ENCODE measurements at places on chromosomes 13 and 19.

DNA sequence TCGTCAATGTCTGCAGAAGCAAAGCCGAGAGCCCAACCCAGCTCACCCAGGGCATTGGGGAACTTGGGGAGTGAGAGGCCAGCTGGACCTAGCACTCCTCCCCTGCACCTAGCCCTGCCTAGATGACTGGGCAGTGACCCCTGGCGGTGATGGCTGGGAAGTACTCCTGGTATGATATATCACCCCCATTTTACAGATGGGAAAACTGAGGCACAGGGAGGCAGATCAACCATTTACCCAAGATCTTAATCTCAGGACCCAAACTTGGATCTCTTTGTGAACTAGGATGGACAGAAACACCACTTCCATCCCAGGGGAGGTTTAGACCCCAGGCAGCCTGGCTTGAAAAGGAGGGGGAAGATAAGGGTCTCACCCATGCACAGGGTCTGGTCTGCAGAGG is 43.5 kb downstream of the CCL25 start:
- no peak for DNase-seq

- DNase-seq = no peak
Observed at GRCh38 chr13:110499621-110500281, 61.8 kb downstream of the RAB20 start.

DNA sequence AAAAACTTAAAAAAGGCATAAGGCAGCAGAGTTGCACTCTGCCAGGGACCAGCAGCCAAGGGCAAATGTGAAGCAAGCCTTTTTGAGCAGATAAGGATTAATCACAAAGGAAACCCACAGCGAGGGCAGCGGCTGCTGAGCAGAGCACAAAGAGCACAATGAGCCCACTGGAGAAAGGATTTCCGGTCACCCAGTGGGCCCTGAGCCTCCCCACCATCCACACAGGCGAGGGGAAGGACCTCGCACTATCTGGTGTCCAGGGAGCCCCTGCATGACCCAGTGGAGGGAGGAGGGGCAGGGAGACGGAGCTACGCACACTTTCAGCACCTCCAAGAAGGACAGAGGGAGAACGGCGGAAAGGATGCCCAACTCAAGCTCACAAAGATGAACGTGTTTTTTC is 40.0 kb downstream of the COL4A1 start:
- DNase-seq = peak; percentile 33

DNA sequence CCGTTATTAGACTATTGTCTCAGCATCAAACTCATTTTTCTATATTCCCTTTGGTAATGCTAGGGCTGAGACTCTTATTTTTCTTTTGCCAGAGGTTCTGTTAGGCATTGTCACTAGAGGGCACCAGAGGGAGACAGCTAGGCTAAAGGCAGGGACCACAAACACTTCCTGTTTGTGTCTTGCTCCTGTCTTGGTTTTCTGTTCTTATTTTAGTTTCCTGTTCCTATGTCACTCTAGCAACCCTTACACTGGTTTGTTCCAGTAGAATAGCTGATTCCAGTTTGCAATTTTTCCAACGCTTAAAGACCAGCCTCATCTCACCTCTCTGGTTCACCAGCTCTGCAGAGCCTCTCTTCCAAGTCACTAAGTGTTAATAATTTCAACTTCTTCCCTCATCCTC is 772.0 kb downstream of the DIAPH3 start:
- DNase-seq = peak; percentile 25

DNA sequence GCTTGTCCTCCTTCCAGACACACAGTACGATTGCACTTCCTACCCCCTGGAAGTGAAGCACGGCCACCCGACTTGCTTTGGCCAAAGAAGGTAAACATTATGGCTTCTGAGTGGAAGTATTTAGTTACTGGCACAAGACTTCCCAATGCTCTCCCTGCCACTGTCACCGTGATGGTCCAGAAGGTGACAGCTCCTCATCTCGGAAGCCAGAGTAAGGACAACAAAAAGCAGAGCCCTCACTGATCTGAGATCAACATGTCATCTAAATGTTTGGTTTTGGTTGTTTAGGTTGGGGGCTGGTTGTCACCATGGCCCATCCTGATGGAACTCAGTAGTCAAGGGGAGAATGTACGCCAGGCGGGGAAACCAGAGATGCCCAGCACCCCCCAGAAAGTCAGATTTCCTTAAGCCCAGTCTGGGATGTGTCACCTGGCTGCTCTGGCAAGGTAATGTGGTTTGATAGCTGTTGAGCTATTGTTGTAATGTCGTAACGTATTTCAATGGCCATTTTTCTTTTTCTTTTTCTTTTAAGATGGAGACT is 170.1 kb upstream of the ZNF536 start:
- DNase-seq = no peak

- no peak for DNase-seq
Observed at GRCh38 chr13:93430381-93430780, 203.8 kb downstream of the GPC6 start.

GRCh38 chr19:1284293-1284978 is 1.2 kb upstream of the EFNA2 start:
- DNase-seq = no peak

DNA sequence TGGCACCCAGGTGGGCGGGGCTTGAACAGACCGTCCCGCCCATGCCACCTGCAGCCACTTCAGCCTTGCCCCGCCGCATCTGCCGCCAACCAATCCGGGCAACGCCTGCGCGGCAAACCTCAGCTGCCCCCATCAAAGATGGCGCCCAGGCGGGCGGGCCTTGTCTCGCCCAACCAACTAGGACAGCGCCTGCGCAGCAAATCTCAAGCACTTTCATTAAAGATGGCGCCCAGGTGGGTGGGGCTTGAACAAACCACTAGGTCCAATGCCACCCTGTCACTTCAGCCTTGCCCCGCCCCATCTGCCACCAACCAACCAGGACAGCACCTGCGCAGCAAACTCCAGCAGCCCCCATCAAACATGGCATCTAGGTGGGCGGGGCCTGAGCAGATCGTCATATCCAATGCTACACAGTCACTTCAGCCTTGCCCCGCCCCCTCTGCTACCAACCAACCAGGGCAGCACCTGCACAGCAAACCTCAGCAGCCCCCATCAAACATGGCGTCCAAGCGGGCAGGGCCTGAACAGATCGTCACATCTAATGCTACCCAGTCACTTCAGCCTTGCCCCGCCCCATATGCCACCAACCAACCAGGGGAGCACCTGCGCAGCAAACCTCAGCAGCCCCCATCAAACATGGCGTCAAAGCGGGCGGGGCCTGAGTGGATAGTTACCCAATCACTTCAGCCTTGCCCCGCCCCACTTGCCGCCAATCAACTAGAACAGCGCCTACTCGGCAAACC is 1.4 kb downstream of the PEG3 start:
- DNase-seq = no peak

GRCh38 chr13:19984430-19985218 is 26.1 kb downstream of the ZMYM2 start:
- DNase-seq = no peak

GRCh38 chr13:87906411-87906810 is 235.2 kb downstream of the SLITRK5 start:
- no peak for DNase-seq

- DNase-seq = no peak
Observed at GRCh38 chr13:110506859-110507566, 54.5 kb downstream of the RAB20 start.

GRCh38 chr13:97233499-97233898 is 11.4 kb downstream of the MBNL2 start:
- DNase-seq = no peak

- no peak for DNase-seq
Observed at GRCh38 chr13:101303521-101303920, 112.8 kb downstream of the NALCN start.

DNA sequence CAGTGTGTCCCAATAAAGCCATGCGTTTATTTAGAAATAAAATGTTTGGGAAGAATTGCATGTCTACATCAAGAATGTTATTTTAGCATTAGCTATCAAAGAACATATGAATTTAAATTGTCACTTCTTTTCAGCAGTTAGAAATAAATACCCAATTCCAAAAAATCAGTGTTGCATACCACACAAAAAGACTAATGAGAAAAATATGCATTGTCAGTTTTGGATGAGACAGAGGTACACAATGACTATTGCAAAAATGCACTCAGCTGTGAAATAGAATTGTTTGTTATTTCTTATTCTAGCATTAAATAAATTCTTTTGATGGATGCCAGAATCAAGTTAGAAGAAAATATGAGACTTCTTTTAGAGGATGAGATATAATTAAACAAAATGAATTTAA is 833.9 kb downstream of the SLITRK1 start:
- no peak for DNase-seq

GRCh38 chr13:101092985-101093384 is 323.3 kb downstream of the NALCN start:
- no peak for DNase-seq

DNA sequence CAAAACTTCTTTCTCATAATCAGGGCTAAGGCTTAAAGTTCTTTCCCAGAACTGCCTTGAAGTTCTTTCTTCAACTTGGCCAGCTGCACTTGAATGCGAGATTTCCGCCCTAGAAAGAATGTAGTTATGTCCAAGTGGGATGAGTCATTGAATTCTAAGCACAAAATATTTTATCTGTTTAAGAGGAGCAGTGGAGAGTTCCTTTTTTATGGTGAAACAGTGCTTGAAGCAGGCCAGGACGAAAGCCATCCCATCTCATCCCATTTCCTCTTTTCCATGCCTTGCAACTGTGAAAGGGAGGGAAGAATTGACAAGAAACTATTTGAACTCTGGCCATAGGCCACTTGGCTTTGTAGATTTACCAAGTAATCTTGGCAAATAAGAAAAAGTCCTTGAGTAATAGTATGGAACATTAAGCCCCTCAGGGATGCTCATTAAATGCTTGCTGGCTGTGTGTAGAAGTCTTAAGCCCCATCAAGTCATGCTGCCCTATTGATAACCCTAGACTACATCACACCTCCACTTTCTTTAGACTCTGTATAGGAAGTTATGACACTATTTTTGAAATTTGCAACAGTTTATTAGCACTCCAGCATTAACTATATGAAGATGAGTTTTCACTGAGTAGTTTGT is 174.5 kb downstream of the KCTD12 start:
- no peak for DNase-seq

DNA sequence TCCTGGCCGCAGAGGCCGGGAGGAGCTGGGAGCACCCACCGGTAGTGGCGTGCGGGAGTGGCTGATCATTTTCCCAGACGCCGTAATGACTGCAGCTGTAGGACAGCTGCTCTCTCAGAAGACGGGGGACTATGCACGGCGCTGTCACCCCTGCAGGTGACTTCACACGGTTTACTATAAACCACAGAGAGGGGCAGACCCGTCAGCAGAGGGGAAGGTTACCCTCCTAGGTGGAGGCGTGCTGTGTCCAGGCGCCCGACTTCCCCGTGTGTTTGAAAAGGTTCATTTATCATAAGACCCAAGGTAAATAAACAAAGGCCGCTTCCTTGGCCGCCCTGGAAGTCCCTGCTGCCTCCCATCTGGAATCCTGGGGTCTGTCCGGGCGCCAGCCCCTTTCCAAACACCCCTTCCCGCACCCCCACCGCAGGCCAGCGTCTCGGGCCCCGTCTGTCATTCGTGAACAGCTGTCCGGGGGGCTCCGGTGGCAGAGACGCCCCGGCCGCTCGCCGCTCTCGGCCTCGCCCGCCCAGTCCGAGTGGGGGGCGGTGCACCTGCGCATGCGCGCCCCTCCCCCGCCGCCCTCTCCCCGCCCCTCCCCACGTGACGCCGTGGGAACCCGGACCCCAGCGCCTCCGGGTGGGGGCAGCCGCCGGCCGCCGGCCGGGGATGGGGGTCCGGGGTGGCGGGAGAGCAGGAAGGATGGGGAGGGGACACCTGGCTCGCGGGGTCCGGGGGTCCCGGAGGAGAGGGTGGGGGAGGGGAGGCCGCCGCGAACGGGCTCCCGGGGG is 915 bp downstream of the SHC2 start:
- DNase-seq = no peak

GRCh38 chr19:48968179-48968661 is 3.1 kb downstream of the FTL start:
- no peak for DNase-seq

GRCh38 chr19:18007917-18008673 is at the start of gene ARRDC2:
Gene ARRDC2, plus strand, starts transcription at chr19:18008170. Its CDS starts 141 bp downstream, at chr19:18008311.
- no peak for DNase-seq

GRCh38 chr19:1471010-1471514 is 8.0 kb downstream of the C19orf25 start:
- no peak for DNase-seq

- DNase-seq = no peak
Observed at GRCh38 chr19:48975947-48976847, 11.1 kb downstream of the FTL start.

DNA sequence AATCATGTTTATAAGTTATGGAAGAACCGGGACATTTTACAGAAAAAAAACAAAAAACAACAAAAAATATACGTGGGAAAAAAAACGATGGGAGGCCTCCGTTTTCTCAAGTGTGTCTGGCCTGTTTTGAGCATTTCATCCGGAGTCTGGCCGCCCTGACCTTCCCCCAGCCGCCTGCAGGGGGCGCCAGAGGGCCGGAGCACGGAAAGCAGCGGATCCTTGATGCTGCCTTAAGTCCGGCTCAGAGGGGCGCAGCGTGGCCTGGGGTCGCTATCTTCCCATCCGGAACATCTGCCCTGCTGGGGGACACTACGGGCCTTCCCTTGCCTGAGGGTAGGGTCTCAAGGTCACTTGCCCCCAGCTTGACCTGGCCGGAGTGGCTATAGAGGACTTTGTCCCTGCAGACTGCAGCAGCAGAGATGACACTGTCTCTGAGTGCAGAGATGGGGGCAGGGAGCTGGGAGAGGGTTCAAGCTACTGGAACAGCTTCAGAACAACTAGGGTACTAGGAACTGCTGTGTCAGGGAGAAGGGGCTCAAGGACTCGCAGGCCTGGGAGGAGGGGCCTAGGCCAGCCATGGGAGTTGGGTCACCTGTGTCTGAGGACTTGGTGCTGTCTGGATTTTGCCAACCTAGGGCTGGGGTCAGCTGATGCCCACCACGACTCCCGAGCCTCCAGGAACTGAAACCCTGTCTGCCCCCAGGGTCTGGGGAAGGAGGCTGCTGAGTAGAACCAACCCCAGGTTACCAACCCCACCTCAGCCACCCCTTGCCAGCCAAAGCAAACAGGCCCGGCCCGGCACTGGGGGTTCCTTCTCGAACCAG is 1.8 kb upstream of the APOE start:
- DNase-seq = no peak

GRCh38 chr19:1279782-1280341 is 4.5 kb downstream of the FAM174C start:
- DNase-seq = no peak

- DNase-seq = no peak
Observed at GRCh38 chr19:39515551-39516191, 732 bp downstream of the SELENOV start.

DNA sequence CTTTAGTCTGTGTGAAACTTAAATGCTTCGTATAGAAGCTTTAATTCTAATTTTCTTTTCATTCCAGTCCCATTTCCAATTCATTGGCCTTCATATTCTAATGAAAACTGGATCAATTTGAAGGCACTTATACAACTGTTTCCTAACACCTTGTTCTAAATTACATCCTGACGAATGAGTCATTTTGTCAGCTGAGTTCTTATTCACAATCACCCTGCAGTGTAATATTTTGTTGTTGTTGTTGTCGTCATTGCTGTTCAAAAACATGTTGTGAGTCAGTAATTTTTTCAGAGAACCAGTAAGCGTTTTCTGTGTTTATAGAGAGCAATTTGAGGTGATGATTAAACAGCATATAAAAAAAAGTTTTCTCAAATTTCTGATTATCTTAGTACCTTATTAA is 290.0 kb downstream of the PCDH9 start:
- DNase-seq = no peak

Data from iPS DF 19.7 (cell line).